NCI-H1417 (cell line): ENCODE measurements at places on chromosomes 4 and X.

- DNase-seq, result no peak
Measured at GRCh38 chr4:23789762-23790161, 100.1 kb downstream of the PPARGC1A start.

DNA sequence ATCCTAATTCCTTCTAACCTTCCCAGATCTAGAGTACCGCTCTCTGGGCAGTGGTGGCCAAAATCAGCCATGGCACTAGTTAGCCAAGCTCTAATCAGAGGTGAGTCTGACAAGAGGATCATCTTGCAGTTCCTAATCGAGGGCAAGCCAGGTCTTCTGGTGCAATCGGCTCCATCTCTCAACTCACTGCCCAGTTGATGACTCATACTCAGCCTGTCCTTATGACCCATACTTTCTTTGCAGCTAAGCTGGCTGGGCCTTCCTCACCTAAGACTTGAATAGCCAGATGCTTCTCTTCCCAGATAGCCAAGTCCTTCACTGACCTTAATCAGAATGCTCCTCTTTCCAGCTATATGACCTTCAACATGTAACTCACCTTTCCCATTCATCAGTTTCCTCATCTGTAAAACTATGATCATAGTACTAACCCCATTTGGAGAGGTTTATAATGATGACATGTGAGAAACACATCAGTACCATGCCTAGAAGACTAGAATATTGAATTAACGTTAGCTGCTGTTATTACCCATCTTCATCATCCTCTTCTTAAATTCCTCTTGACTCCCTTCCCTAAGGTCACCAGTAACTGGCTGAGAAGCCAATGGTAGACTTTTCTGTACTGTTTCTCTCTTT, 57.1 kb downstream of the RELL1 start:
- no peak for DNase-seq

- no peak for DNase-seq
Measured at GRCh38 chr4:174375422-174375821, 91.7 kb downstream of the CEP44 start.

GRCh38 chr4:40583850-40584439, 45.7 kb downstream of the RBM47 start:
- DNase-seq, result no peak

DNA sequence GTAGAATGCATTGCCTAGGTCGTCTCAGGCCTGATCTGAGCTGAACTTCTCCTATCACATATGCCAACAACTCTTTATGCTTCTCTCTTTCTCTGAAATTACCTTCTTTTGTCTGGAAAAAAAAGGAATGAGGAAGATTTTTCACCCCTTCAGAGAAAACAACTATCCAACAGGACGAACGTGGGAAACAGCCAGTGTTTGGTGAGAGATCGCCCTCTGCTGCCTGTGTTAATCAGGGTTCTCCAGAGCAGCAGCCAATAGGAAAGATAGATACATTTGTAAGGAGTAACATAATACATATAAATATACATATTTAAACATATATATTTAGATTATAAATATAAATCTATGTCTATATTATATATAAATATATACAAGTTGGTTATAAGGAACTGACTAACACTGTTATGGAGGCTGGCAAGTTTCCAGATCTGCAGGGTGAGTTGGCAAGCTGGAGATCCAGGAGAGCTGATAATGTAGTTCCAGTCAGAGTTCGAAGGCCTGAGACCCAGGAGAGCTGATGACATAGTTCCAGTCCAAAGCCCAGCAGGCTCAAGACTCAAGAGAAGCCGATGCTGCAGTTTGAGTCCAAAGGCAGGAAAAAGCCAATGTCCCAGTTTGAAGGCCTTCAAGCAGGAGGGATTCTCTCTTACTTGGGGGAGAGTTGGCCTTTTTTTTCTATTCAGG, 13.3 kb downstream of the CETN2 start:
- peak; percentile 6 for DNase-seq

DNA sequence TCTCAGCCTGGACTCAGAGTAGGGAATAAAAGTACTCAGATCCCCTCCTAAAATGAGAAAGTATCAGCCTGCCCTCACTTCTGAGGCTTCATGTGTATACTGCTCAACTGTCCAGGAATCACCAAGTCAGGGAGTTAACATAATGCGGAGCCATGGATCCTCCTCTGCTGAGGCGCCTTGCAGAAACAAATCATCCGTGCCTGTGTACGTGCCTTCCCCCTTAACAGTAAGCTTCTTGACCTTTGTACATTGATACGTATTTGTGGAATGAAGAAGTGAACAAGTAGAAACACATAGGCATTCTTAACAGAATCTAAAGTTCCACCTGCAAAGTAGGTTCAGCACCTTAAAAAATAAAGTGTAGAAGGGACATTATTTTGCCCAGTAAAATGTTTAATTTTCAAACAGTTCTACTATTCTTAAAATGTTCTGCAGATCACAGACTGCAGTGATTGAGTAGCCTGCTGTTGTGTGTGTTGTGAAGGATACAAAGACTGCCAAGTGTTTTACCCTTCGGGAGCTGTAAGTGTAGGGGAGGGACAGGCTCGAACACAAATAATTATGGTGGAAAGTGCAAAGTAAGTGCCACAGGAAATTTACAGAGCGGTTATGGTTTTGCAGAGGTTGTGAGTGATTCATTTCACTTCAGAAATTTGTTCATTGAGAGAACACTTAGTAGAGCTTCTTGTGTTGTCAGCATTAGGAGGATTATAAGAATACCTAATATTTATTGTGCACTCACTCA, 61.9 kb downstream of the ARHGAP10 start:
- no peak for DNase-seq

DNA sequence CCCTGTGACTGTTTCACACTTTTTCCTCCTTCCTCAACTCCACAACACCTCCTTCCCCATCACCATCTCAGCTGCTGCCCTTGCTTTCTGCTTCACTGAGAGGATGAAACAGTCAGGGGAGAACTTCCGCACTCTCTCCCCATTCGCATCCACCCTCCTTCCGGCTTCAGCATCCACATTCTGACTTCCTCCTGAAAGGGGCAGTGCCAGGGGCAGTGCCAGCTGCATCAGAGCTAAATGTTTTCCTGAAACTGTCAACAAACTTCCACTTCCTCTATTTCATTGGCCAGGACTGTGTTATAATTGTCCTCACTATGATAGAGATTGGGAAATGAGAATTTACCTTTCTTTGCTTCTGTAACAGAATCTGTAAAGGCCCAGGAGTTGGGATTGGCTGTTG, 18.2 kb upstream of the RASL11B start:
- DNase-seq, result no peak

- no peak for DNase-seq
Measured at GRCh38 chr4:182126096-182126495, 117.1 kb upstream of the TENM3 start.

DNA sequence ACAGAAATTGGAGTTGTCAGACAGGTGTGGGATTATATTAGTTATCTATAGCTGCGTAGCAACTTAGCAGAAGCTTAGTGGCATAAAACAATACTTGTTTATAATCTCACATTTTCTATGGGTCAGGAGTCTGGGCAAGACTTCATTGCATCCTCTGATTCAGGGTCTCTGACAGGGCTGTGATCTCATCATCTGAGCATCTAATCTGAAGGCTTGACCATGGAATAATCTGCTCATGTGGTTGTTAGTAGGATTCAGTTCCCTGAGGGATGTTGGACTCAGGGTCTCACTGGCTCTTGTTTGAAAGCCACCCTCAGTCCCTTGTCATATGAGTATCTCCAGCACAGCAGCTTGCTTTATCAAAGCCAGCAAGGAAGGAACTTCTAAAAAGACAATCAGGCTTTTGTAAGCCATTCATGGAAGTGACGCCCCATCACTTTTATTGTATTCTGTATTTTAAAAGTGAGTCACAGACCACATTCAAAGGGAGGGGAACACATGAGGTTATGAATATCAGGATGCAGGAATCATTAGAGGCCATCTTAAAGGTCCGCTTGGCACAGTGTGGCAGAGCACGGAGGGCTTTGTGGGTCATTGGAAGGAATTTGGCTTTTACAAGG, 37.2 kb upstream of the FAM9B start:
- DNase-seq, result no peak
